Cortex of kidney (tissue), 1 donor: ENCODE measurements at places on chromosomes 6 and 20.

DNA sequence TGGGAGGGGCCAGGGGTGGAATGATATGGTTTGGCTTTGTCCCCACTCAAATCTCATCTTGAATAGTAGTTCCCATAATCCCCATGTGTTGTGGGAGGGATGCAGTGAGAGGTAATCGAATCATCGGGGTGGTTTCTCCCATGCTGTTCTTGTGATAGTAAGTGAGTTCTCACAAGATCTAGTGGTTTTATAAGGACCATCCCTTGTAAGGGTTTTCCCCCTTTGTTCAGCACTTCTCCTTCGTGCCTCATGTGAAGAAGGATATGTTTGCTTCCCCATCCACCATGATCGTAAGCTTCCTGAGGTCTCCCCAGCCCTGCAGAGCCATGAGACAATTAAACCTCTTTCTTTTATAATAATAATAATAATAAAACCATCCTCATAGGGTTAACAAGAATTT is 88.8 kb upstream of the PRND start:
- DNase-seq: no peak

GRCh38 chr6:105881608-105882007 is 204.5 kb upstream of the PRDM1 start:
- DNase-seq: no peak

- no peak for DNase-seq
Observed at GRCh38 chr20:23456873-23457272, 4.2 kb upstream of the CST11 start.

- DNase-seq: no peak
Observed at GRCh38 chr6:12415980-12416598, 125.9 kb downstream of the EDN1 start.

GRCh38 chr20:36101192-36101591 is 53.3 kb upstream of the EPB41L1 start:
- DNase-seq: no peak

DNA sequence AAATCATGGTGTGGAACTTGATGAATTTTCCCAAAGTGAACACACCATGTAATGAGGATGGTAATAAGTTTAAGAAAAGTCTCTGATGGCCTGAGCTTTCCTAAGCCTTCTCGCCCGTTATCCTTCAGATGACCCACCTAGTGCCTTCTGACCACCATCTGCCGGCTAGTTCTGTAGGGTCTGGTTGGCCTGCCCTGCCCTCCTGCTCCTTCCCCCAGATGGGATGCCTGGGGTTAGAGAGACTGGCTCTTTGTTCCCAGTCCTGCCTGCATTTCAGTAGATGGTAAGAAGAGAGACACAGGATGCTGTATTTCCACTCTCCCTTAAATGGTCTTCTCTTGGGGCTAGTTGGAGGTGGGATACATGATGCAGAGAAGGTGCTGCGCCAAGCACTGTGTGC is 43.0 kb downstream of the TIAM2 start:
- no peak for DNase-seq

DNA sequence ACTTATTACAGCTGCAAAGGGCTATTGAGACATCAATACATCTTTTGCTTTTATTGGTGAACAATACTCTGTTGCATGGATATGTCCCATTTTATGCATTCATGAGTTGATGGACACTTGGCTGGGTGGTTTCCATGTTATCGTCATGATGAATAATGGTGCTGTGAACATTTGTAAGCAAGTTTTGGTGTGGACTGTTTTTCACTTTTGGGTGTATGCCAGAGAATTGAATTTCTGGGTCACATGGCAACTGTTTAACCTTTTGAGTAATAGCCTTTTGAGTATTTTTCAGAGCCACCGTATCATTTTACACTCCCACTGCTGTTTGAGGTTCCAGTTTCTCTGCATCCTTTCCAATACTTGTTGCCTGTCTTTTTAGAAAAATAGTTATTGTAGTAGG is 107.0 kb downstream of the JARID2 start:
- no peak for DNase-seq

DNA sequence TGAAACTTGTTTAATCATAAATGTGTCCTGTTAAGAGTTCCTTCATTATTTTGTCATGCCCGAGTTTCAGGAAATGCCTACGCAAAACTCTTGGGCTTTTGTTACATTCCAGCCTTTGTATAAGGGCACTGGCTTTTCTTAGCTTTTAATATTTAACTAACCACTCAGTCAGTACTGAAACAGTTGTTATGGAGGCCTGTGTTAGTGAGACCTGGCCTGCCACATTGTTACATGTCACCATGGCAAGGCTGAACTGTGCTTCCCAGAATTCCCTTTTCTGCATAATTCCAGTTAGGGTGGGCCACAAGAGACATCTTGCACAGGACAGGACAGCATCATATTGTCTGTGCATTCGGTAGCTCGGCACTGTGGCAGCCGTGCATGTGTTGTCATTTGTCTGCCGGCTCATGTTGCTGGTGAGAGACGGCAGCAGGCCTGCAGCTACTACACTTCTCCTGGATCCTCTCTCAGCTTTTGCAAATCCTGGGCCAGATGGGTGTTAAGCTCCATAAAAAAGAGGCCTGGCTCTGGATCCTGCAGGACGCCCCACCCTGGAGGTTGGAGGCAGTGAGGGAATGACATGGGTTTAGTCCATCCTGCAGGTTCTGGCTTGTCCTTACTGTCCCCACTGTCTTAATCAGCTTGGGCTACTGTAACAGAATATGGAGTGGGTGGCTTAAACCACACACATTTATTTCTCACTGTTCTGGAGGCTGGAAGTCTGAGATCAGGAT is 128.8 kb upstream of the DTNBP1 start:
- DNase-seq: no peak

GRCh38 chr6:68240726-68241125 is 394.4 kb upstream of the ADGRB3 start:
- no peak for DNase-seq
